ENCODE measurements at places on chromosomes 4 and X.
A peak's percentile ranks its signal among the peaks of the same experiment; 100 is the strongest.

- no peak for DNase-seq
Measured at GRCh38 chr4:153538487-153539357, 72.6 kb downstream of the TMEM131L start.

- no peak for DNase-seq
Measured at GRCh38 chr4:24871210-24871609, 41.6 kb downstream of the CCDC149 start.

DNA sequence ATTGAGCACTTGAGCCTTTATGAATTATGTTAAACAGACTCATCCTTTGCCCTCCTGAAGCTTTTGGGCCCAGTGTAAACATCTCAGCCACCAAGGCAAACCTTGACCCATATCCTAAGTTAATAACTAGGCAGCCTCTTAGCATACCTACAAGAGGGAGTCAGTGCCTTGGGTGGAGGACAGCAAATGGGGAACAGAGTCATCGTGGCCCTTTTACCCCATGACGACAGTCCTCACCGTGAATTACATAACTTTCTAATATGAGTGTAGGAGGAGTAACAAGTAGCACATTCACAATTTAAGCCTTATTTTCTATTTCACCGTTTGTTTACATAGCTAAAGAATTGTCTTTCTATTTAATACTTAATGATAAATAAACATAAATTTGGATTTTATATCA, 16.8 kb downstream of the CLDN22 start:
- no peak for DNase-seq

GRCh38 chr4:7821245-7822136, 118.2 kb downstream of the AFAP1 start:
- no peak for DNase-seq

GRCh38 chrX:39766855-39767254, 330.9 kb downstream of the BCOR start:
- no peak for DNase-seq

DNA sequence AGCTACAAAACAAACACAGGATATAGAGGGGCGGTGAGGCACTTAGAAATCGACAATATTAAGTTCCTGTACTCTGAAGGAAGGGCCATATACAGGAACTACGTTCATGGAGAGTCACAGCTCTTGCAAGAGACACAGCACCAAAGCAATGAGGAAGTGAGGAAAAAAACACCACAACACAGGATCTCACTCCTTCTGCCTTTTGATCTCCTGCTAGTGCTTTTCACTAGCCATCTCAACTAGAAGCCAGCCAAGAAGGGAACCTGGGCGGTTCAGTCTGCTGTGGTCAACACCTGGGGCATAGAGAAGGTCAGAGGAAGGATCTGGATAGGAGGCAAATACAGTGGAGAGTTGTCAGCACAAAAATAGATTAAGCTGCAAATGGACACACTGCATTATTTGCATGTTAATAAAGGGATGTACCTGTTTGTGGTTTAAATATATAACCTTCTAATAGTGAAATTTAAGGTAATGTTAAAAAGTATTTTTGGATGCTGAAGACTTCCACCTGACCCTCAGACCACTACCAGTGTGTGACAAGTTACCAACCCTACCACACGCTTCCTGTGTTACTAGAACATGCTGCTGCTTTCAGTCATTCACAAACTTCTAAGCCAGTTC, 104.6 kb downstream of the DTHD1 start:
- DNase-seq, result no peak

- no peak for DNase-seq
Measured at GRCh38 chr4:101127176-101127790, 220.0 kb downstream of the PPP3CA start.

- DNase-seq, result no peak
Measured at GRCh38 chrX:30144221-30144620, 71.1 kb upstream of the MAGEB2 start.

DNA sequence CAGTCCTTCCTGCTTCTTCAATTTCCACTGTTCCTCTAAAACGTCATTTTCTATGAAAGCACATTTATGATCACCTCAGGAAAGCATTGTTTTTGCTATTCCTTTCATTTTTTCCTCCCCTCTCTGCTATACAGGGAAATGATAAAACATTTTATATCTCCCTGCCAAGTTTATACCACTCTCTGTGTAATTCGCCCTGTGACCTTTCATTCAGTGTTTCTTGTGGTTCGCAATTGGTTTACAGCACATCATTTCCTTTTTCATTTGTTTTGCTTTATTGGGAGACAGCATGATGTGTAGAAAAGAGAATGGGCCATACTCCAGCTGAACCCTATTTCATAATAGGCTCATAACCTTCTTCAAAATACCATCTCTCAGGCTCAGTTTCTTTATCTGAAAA, 99.9 kb upstream of the RAPGEF2 start:
- DNase-seq, result no peak

- no peak for DNase-seq
Measured at GRCh38 chr4:119233191-119233590, 20.7 kb downstream of the USP53 start.

DNA sequence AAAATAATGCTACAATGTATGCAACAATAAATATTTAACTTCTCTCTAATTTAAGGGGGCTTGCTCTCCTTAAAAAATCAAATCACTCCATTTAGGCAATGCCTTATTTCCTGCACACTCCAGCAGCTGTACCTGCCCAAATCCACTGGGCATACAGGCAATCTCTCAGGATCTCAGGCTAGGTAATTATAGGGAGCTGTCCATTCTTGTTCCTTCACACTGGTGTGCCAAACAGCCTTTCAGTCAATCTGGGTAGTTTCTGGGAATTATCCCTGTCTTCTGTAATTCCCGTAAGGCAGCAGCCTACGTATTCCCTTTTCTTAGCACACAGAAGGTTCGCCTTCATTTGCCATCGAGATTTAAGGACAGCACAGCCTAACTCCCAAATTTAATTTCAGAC, 922.6 kb upstream of the SLIT2 start:
- DNase-seq, result no peak

- DNase-seq, result no peak
Measured at GRCh38 chrX:9327747-9328145, 137.1 kb upstream of the TBL1X start.

GRCh38 chr4:138611721-138612120, 369.6 kb upstream of the SLC7A11 start:
- DNase-seq, result no peak

DNA sequence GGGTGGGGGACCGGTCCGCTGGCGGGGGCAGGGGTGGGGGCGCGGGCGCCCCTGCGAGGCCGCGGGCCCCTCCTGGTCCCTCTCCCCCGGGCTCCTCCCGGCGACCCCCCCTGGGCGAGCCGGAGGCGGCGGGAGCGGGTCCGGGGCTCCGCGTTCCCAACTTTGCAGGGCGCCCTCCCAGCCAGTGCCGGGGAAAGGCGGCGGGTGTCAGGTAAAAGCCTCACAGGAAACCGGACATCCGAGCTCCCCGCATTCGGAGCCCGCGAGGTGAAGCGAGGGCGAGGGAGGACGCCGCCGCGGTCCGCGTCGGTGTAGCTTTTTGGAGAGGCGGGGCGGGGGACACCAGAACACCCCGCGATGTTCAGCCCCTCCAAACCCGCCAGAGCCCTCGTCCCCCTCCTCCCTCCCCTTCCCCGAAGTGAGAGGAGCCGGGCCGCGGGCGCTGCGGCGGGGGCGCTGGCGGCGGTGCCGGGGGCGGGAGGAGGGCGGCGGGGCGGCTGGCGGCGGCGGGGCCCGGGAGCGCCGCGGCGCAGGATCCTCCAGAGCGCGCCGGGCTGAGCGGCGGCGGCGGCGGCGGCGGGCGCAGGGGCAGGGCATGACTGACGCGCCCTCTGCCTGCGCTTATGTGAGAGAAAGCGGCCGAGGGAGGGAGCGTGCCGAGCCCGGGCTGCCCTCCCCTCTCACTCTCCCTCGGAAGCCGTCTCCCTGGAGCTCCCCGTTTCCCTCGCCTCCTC, at the start of gene VEGFC:
TSS of gene VEGFC (minus strand) at position 597 of the 734 bp plus-strand sequence. CDS start 611 bp downstream, outside the sequence.
- DNase-seq, result no peak

DNA sequence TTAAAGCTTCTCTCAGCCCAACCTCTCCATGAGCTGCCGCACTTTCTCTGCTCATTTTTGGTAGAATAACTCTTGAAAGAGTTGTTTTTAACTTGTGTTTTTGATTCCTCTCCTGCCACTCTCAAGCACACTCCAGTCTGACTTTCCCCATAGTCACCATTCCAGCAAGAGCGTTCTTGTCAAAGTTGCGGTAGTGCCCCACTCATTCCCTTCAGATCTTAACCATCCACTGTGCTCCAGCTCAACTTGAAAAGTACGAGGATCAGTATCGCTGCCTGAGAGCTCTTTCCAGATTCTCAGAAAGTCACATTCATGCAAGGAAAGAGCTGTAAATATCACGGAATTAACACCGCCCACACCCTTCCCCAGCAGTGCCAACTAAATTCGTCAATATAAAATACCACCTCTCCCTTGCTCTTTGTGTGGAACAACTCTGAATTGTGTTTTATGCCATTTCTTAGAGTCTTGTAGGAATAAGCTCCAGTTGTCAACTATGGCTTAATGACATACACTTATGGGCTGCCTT, 59.7 kb upstream of the IL15 start:
- no peak for DNase-seq

DNA sequence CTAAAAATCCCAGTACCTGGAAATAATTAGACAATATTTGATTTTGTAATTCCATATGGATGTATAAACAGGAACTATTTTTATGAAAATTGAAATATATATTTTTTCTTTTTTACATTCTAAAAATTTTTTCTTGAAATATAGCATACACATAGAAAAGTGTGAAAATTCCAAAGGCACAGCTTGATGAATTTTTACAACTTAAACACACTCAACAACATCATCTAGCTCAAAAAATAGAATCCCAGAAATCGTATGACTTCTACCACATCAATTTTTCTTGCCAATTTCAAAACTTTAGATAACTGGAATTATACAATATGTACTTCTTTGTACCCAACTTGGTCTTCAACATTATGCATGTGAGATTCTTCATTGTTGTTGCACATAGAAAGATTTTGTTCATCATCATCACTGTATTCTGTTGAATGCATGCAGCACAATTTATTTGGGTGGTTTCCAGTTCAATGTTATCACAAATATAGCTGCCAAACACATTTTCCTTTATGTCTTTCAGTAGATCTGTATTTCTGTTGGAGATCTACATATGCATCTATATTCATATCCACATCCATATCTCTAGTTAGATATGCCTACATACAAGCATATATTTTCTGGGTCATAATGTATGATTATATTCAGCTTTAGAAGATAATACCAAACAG, 340.7 kb upstream of the SLIT2 start:
- DNase-seq, result no peak

- DNase-seq, result no peak
Measured at GRCh38 chrX:9678215-9678965, 87.3 kb downstream of the GPR143 start.

DNA sequence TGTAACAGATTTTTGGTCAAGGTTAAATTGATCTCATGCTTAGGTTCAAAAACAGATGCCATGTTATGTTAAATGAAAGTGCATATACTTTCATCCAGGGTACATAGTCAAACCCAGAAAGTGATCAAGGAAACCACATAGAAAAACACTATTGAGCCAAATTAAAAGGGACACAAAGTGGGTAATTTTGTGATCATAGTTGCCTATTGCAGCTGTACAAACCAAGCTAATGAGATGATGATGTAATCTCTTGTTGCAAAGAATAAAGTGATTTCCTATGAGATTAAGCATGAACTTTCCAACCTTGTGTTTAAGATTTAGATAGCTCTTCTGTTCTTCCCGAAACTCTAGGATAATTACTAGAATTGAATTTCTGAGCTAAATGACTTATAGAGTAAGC, 20.2 kb upstream of the LIMCH1 start:
- DNase-seq, result no peak

DNA sequence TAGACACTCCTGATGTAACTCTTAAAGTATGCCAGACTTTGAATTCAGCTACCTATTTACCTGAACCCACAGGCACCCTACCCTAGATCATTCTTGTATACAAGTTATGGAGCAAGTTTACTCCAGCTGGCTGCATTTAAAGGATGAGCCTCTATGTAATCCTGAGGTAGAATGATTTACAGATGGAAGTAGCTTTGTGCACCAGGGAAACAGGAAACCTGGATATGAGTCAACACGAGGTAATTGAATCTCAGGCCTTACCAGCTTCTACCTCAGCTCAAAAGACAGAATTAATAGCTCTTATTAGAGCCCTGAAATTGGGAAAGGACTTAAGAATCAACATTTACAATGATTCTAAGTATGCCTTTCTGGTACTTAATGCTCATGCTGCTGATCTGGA, 119.8 kb downstream of the AGTR2 start:
- DNase-seq, result no peak

DNA sequence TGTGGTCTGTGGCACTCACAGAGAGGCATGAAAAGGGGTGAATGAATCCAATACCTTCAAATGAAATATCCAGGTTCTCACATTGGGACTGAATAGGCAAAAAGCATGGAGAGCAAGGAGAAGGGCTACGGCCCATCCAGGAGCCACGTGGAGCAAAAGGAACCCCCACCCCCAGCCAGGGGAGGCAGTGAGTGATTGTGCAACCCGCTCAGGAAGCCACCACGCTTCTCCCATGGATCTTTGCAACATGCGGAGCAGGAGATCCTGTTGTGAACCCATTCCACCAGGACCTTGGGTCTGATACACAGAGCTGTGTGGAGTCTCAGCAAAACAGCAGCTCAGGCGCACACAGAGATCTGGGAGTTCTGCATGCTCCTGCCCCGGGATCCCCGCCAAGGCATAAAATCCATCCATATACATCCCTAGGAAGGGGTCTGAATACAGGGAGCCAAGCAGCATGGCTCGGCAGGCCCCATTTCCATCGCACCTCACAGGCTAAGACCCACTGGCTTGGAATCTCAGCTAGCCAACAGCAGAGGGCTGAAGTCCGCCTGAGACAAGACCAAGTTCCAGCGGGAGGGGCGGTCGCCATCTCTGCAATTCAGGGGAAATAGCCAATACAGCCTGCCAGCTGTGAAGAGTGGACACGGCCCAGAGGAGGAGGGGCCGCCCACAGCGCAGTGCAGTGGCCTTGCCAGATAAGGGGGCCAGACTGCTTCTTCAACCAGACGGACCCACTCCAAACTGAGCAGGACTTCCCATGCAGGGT, 80.2 kb downstream of the FGF16 start:
- DNase-seq, result no peak

- no peak for DNase-seq
Measured at GRCh38 chrX:40405399-40405798, 175.4 kb upstream of the ATP6AP2 start.

- peak; percentile 1 for DNase-seq
Measured at GRCh38 chrX:84320614-84321013, 132.6 kb upstream of the RPS6KA6 start.

DNA sequence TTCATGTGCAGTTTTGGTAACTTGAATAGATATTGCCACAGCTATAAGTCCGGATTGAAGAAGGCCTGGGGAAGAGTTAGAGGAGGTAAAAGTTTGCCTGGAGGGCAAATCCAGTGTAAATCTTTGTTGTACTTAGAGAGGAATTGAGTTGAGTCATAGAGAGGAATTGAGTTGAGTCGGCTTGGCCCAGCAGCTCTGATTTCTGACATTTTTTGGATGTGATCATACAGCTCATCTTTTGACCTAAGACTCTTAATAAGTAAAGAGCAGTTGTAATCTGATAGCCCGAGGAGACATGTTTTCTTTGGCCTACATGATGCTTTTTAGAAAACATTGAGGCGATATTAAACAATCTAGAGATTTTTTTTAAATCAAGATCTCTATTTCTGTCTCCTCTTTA, 3.9 kb downstream of the KIT start:
- DNase-seq, result no peak

Data from cerebellar nuclear complex (tissue), 1 donor.